ENCODE measurements at places on chromosomes 3 and 15. TPM values are rescaled to one million over a fixed set of nuclear protein-coding genes. Genes with fewer than 3 reads are reported as not detected.

DNA sequence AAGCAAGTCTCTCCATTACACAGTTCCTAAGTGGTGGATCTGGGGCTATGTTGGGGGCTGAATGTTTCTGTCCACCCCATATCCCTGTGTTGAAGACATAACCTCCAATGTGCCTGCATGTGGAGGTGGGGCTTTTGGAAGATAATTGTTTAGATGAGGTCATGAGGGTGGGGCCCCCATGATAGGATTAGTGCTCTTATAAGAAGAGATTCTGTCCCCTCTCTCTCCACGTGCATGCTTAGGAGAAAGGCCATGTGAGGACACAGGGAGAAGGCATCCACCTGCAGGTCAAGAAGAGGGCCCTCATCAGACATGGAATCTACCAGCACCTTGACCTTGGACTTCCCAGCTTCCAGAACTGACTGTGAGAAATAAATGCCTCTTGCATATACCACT is 231.0 kb upstream of the CHRNA7 start:
- no peak for DNase-seq

The CX3CR1 gene
- total RNA-seq, result 0.61 TPM

The C2CD4A gene
- 0.11 TPM for total RNA-seq

GRCh38 chr15:51310064-51310463 is 28.3 kb downstream of the CYP19A1 start:
- no peak for DNase-seq

- DNase-seq, result peak; percentile 67
These were observed 6.9 kb upstream of the CLPX start for GRCh38 chr15:65192016-65192415.

The OR5K2 gene
- not detected for total RNA-seq

The RCN2 gene
- 72.8 TPM for total RNA-seq

GRCh38 chr3:58728723-58729122 is 62.1 kb upstream of the FAM3D start:
- no peak for DNase-seq

- peak; percentile 55 for DNase-seq
These were observed 5.3 kb upstream of the BCL6 start for GRCh38 chr3:187750513-187751123.

The GPR87 gene
- total RNA-seq, result 0.18 TPM

The PDCD10 gene
- 65.7 TPM for total RNA-seq

The PTPRG gene
- 46.4 TPM for total RNA-seq

DNA sequence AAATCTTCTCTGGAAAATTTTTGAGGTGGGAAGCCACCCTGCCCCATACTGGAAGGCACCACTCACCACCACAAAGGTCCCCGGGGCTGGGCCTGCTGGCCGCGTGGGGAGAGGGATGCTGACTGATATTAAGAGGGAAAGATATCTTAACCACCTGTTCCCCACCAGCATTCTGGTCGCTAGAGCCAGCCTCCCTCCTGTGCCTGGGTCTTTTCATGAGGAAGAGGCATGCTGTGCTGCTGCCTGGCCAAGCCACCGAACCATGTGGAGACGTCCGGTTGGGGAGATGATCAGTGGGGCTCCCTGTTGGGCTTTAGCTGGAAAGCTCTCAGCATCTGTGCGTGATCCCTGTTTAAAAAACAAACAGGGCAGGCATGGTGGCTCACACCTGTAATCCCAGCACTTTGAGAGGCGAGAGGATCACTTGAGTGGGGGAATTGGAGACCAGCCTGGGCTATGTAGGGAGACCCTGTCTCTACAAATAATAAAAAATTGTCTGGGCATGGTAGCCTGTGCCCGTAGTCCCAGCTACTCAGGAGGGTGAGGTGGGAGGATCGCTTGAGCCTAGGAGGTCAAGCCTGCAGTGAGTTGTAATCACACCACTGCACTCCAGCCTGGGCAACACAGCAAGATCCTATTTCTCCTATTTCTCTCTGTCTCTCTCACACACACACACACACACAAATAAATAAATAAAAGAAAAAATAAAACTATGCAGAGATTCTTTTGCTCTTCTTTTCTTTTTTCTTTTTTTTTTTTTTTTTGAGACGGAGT is 1.0 kb downstream of the KLHL18 start:
- no peak for DNase-seq

The GRIP2 gene
- total RNA-seq, result 4.5 TPM

The ROPN1B gene
- total RNA-seq, result not detected

GRCh38 chr3:127151992-127152650 is 40.8 kb upstream of the PRR23E start:
- DNase-seq, result no peak

GRCh38 chr3:61415201-61415600 is 146.2 kb upstream of the PTPRG start:
- no peak for DNase-seq

DNA sequence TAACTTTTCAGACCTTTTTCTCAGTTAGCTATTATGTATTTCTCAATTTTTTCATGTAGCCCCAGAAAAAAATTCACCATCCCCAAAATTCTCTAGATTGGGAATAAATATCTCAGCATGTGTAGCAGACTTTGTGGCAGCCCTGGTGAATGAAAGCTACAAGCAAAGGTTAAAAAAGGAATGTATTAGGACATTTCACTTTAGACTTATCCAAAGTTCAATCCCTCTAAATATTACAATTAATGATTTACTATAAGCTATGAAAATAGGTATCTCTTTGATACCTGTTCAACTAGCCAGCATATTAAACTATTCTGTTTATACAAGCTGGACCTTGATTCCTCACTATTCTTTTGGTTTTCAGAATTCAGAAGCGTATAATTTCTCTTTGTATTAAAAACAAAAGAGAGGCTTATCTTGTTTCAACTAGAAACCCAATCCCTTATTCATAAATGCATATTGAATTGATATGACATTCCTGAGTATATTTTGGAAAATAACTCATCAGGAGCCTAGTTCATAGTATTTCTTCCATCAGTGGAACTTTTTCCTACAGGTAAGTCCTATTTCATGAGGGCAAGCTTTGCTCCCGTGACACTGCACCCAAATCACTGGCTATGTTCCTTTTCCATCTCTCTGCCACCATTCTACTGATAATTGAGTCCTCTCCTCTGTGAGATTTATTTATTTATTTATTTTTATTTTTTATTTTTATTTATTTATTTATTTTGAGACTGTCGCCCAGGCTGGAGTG is 38.0 kb downstream of the WDR72 start:
- no peak for DNase-seq

DNA sequence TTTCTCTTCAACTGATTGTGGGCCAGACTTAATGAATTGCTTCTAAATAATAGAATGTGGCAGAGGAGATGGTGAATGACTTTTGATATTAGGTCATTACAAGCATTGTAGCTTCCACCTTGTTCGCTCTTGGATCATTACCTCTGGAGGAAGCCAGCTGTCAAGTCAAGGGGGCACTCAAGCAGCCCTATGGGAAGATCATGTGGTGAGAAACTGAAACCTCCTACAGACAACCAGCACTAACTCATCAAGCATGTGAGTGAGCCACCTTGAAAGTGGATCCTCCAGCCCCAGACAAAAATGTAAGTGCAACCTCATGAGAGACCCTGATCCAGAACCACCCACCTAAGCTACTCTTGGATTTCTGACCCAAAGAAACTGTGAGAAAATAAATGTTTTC is 109.8 kb upstream of the TBC1D5 start:
- no peak for DNase-seq

DNA sequence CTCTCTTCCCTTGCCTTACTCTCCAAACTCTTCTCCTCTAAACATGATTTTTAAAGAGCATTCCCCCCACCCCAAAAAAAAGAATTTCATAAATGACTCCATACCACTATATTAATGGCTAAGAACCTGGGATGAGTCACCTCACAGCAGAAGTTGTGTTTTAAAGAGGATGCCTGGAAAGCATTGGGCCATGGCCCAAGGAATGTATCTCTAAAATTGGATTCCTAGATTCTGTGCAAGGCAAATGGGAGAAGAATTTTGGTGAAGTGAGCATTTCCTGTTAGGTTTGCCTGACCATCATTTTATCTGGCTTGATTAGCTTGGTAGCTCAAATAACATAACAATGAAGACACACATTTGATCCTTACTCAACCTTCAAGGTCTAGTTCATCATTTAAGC is 251.4 kb downstream of the NR1D2 start:
- no peak for DNase-seq

The CD47 gene
- total RNA-seq, result 15.8 TPM

The DISP2 gene
- 4.6 TPM for total RNA-seq

The TF gene
- 23.4 TPM for total RNA-seq

GRCh38 chr15:86591158-86591557 is 511.5 kb downstream of the AGBL1 start:
- no peak for DNase-seq

DNA sequence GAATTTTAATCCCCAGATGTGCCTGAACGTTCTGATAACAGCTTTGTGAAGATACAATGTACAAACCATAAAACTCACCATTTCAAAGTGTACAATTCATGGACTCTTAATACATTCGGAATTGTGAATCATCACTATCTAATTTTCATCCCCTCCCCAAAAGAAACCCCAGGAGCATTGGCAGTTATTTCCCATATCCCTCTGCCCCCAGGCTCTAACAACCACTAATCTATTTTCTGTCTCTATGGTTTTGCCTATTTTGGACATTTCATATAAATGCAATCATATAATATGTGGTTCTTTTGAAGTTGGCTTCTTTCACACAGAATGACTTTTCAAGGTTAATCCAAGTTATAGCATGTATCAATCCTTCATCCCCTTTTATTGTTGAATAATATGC is 25.3 kb downstream of the PRICKLE2 start:
- no peak for DNase-seq

DNA sequence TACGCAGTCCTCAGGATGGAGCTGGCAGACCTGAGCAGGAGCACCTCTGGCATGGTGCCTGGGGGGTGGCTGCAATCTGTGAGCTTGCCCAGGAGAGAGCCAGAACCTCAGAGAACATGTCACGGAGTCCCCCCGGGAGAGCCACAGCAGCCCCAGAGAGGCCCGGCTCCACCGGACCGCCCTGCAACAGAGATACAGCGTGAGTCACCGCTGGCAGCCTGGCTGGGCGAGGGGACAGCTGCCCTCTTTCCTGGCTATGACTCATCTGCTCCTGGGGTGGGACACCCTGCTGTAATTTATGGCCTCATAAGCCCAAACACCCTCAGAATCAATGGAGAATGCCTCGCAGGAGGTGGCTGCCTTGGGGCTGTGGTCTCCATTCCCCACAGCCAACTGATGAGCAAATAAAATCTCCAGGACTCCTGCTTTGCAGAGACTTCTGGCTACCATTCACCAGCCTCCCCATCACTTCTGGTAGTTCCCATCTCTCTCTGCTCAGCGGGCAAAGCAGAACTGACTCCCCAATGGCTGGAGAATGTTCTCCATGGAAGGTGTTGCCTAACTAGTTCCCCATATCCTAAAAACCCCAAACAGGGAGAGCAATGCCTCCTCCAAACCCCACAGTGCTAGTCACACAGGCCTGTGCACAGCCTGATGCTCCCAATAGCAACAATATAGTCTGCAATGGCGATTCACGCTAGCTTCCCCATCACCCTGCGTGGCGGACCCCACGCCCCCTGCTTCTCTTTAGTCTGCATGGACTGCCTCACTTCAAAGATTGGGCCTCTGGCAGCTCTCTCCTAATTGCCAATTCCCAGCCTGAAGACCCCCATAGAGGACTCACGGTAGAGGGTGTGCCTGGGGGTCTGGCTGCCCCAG is 21.6 kb downstream of the ACSBG1 start:
- DNase-seq, result peak; percentile 21

GRCh38 chr3:196055683-196056270 is 26.1 kb downstream of the TFRC start:
- DNase-seq, result peak; percentile 55

- DNase-seq, result no peak
These were observed 1016.0 kb downstream of the MCTP2 start for GRCh38 chr15:95247071-95247984.

DNA sequence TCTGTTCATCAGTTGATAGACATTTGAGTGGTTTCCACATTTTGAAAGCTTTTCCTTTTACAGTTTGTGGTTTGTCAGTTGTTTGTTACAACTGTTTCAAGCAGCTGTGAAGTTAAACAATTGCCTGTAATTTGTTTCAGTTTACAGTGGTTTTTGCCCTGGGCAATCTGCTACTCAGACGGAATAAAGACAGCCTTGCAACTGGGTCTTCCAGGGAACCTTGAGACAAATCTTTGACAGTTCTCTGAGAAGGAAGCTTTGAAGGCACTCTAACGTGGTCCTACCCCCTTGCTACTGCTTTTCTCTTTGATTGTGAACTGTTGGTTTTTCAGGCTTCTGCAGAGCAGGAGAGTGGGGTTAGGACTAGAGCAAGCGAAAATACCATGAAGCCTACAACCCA is 28.0 kb downstream of the LRRC28 start:
- no peak for DNase-seq

DNA sequence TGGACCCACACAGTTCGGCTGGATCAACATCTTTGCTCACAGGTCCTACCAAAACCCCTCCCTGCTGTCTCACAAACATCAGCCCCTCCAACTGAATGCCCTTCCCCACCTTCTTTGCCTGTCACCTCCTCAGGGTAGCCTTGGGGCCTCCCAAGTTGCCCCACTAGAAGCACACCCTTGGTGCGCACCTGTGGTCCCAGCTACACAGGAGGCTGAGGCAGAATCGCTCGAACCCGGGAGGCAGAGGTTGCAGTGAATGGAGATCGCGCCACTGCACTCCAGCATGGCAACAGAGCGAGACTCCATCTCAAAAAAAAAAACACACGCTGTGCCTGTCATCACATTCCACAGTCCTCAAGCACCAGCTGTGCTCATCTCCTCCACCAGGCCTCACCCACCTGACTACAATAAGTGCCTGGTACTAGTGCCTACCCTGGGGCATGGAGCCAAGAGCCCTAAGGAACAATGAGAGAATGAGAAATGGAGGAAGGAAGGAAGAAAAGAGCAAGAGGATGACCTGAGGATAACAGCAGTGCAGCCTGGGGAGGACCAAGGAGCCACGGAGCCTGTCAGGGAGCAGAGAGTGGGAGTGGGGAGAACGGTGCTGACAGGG is 26.0 kb downstream of the RPN1 start:
- no peak for DNase-seq

DNA sequence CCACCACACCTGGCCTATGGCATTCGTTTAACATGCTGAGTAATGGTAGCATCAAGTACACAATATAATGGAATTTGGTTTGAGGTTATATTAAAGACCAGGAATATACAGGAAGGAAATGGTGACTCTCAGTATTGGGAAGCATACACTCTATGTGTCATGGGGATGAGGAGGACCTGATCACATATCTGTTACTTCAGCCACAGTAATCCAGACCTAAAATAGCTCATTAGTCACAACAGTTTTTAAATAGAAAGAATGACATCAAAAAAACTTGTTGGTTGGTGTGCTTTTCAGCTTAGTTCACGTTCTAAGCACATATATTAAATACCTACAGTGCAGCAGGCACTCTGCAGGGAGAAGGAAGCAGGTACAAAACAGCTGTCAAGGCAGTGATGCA is 52.5 kb upstream of the ATP2C1 start:
- DNase-seq, result no peak

The EFCC1 gene
- total RNA-seq, result 0.28 TPM

DNA sequence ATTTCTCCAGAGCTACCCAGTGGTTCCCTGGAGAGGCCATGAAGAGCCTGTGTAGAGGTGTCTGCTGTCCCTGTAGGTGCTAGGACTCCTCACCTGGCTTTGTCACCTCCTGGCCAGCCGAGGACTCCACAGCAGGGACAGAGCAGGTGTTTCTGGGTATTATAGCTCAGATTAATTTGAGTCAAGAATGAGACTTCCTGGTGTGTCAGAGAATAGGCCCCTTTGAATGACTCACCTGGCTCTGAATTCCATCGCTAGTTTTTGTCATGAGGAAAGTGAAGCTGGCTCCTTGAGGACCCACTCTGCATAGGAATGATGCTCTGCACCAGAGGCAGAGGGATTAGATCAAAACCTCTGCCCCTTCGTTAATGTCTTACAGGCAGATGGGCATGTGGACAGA is 167.5 kb upstream of the TOPAZ1 start:
- no peak for DNase-seq

Measured in Caco-2 (cell line).